ENCODE measurements at places on chromosomes 2 and 18.

- no peak for DNase-seq
These were observed 7.0 kb downstream of the RNPEPL1 start for GRCh38 chr2:240575101-240575965.

- no peak for DNase-seq
These were observed 9.2 kb downstream of the ACVR1 start for GRCh38 chr2:157866666-157867642.

GRCh38 chr2:62142054-62142453 is 53.9 kb upstream of the B3GNT2 start:
- DNase-seq = no peak

DNA sequence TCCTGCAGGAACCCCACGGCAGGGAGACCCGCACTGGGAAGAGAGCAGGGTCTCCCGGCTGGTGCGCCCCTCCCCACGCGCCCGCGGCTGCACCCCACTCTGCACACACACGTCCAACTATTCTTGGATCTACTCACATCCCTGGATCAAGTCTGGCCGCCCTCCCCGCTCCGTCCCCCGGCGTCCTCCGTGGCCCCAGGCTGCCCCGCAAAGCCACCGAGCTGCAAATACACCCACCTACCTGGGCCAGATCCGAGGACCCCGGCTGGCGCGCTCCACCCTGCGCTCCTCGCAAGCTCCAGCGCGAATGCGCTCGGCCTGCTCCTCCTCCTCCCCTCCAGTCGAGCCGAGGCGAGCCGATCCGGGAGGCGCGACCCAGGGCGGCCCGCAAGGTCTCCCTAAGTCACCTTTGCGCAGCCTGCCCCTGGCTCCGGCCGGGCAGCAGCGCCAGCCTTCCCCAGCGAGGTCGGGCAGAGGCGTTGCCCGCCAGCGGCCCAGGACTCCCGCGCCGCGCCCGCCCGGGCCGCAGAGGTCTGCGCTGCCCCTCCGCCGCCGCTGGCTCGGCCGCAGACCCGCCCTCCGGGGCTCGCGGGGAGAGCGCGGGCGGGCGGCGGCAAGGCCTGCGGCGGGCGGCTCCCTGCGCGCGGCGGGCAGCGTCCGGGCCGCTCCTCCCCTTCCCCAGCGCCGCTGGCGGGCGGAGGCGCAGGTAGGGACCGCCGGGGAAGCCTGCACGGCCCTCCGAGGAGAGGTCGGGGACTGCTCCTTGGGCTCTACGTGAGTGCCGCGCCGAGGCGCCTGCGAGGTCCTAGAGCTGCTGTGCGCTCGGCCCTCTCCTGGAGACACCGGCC is 126.0 kb downstream of the OSBPL1A start:
- DNase-seq = peak; percentile 76

DNA sequence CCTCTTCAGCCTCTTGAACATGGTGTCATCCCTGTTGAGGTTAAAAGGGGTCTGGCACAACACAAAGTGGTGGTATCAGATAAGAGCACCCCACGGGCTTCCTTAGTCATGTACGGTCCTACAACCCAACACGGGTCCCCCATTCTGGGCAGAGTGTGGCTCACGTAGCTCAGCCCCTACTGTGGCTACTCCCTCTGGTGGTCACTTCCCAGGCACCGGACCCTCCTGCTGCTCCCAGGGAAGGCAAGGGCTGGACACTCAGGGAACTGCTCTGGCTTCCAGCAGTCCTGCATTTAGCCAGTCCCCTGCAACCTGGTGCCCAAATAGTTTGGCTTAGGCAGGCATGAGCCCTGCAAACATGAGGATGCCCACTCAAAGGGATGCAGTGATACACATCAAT is 58.6 kb downstream of the GALNT14 start:
- DNase-seq = no peak

GRCh38 chr18:79379251-79379905 is 16.4 kb upstream of the NFATC1 start:
- no peak for DNase-seq

DNA sequence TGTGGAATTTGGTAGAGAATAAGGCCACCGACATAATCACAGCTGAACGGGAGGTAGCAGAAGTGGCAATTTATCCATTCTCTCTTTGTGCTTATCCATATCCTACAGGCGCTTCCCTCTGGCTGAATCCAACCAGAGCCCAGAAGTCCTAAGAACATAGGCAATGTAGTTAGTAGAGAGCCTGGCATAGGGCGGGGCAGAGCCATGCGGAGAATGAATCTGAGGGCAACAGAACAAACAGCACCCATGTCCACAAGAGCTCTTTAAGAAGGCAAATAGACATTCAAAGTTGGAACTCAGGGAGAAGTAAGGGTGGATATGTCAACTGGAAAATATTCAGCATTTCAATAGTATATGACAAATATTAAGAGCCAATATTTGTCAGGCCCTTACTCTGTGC is 305.9 kb upstream of the VWC2L start:
- no peak for DNase-seq

DNA sequence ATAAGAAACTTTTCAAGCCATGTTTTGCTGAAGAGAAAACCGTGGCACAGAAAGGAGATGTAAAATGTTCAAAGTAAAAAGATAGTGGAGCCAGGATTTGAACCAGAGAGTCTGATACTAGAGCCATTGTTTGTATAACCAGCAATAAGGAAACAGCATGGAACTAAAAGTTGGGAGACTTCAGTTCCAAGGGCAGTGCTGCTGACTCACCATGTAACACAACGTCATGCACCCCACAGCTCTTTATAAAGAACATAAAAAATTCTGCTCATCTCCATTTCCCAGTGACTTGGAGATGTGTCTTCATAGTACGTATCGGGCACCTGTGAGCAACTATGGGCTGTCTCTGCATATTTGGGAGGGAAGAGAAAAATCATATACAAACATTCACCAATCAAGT is 353.0 kb upstream of the PIK3C3 start:
- no peak for DNase-seq

GRCh38 chr2:159140070-159140769 is 146.3 kb downstream of the WDSUB1 start:
- DNase-seq = peak; percentile 92

DNA sequence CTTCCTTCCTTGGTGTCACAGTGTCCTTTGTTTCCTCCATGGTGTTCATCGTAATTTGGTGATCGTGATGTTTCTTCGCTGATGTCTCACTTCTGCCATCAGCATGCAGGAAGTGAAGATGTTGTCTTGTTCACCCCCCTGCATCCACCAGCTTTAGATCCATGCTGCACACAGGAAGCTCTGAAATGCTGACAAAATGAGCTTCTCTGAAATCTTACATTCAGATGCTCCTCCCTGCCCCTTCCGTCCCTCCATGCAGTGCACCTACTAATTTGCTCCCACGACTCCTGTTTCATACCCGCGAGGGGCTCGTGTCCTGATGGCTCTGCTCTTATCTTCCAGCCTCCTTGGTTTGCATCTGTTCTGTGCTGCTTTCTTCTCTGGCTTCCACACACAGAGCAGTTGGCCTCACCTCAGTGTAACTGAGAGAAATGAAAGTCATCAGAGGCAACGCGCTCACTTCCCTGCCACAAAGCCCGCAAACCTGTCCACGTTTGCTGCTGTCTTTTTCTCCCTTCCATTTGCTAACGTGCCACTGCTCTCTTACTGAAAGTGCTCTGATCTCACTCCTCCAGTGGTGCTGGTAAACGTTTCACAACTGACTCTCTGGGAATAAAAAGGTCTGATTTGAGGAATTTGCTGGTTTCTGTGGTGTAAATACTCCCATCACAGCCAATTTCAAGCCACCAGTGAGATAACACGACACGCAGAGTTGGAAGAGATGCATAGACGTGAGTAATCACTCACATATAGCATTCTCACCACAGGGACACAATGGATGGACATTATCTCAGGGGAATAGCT is 41.0 kb upstream of the MGAT4A start:
- peak; percentile 5 for DNase-seq

DNA sequence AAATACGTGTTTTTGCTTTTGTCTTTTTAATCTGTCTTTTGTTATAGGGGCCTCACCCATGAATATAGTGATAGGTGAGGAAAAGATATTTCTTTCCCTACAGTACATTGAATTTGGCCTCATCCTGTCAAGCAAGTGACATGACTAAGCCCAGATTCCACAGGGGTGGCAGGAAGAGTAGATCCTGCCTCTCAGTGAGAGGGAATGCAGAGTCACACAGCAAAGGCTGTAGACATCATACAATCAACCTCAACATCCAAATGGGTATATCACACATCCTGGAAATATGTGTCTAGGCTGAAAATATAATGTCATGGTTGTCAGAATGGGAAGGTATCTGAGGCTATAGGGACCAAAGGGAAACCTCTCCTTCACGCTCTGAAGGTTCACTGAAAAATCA is 269.6 kb downstream of the CDH20 start:
- peak; percentile 60 for DNase-seq

GRCh38 chr18:3150274-3150673 is 69.5 kb downstream of the MYOM1 start:
- DNase-seq = no peak

DNA sequence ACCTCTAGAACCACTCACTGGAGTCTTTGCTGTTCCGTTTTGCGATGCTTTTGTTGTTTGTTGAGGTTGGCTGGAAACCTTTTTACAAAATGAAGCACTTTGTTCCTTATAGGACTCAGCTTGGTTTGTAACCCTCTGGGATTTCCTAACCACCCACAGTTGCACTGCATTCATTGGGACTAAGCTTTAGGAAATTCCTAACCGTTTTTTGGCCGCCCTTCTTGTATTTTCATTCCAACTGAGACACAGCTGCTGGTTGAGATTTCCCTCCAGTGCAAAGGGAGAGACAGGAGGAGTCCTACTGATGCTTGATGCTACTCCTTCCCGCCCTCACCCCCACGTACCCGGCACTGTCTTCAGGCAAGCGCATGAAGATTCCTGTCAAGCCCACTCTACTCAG is 6.1 kb upstream of the DIPK1C start:
- no peak for DNase-seq

All from lung microvascular endothelial cell (primary cell).